ENCODE measurements at places on chromosomes 2 and 18.

DNA sequence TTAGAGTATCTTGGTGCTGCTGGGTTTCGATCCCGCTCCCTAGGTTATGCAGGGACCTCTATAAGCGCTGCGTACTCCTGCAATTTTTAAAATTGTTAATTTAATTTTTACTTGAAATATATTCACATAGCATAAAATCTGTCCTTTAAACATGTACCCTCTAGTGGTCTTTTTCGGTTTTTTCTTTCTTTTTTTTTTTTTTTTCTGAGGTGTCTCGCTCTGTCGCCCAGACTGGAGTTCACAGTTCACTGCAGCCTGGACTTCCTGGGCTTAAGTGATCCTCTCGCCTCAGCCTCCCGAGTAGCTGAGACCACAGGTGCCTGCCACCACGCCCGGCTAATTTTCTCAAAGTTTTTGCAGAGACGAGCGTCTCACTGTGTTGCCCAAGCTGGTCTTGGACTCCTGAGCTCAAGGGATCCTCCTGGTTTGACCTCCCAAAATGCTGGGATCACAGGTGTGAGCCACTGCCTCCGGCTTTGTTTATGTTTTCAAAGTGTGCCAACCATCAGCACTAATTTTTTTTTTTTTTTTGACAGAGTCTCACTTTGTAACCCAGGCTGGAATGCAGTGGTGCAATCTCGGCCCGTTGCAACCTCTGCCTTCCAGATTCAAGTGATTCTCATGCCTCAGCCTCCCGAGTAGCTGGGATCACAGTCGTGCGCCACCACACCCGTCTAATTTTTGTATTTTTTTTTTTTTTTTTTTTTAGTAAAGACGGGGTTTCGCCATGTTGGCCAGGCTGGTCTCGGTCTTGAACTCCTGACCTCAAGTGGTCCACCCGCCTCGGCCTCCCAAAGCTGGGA lies 585 bp upstream of the MOB1A start:
- no peak for DNase-seq

- DNase-seq, result no peak
These were observed 148.5 kb downstream of the LNPK start for GRCh38 chr2:175853616-175853890.

- no peak for DNase-seq
These were observed 18.9 kb upstream of the ELOA2 start for GRCh38 chr18:47054369-47054768.

- peak; percentile 33 for DNase-seq
These were observed 75.4 kb downstream of the DYSF start for GRCh38 chr2:71528749-71529148.

- no peak for DNase-seq
These were observed 60.9 kb upstream of the IL1R2 start for GRCh38 chr2:101930847-101931246.

- no peak for DNase-seq
These were observed 3.1 kb downstream of the SP3 start for GRCh38 chr2:173962031-173962430.

DNA sequence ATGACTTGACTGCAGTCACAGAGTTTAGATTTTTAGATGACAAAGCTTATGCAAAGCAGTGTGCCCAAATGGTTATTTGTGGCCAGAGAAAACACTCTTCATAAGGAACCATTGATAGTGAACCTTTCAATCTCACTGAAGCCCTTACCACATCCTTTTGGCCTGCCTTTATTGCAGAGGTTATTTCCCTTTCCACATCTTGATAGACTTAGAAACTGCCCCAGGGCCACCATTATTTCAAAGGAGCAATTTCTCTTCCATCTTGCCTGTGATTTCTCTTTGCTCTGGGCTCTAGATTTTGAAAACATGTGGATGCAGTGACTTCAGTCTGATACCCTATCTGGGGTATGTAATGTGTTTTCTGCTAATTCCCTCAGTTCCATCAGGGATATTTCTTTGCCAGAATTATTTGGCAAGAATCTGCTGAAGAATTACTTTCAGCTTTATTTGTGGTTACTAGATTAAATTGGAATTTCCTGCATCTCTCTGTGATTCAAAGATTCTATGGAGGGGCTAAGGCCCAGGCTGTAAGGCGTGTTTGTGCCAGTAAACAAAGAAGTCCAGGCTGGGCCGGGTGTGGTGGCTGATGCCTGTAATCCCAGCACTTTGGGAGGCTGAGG lies 51.0 kb downstream of the MOGAT1 start:
- DNase-seq, result no peak

GRCh38 chr18:63318889-63319382 lies 633 bp downstream of the BCL2 start:
- DNase-seq, result no peak

DNA sequence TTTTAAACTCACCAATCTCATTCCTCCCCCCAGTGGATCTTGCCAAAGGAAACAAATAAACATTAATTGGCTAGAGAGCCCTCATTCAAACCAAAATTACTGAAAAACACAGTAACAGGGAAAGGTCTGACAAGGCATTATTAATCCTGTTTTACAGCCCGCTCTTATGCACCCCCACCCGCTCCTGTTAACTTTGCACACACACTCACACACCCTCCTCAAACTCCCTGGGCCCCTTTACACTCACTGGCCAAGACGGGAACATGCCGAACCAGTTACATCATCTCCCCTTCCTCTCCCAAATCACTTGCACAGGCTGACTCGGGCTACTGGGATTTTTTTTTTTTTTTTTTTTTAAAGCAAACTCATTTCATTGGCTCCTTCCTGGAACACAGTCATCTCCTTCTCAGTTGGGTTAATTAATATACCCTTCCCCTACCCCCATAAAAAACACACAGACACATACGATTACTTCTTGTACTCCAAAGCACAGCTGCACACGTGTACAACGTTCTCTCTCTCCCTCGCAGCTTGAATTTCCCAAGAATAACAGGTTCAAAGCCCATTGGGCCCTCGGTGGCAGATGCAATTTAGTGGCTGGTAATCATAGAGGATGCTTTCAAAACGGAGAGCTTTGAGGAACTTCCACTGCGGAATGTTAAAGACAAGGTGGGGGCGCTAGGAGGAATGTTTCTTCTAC lies 31.8 kb downstream of the KLF7 start:
- no peak for DNase-seq

GRCh38 chr18:35694808-35695207 lies 113.3 kb downstream of the GALNT1 start:
- DNase-seq, result no peak

GRCh38 chr18:55354795-55355194 lies 233.2 kb downstream of the TCF4 start:
- no peak for DNase-seq

DNA sequence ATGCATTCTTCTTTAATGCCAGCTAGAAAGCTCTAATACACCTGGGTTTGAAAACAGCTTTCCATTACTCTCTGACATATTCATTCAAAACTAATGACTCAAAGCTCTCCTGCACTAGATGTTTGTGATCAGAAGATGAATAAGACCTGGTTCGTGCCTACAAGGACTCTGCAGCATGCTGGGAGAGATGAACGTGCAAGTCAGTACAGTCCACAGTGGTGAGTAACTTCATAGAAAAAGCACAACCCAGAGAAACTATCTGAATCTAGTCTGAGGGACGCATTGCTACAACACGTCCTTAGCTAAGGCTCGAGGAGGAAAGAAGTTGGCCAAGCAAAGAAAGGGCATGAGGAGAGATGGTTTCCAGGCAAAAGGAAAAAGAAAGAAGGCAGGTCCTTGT lies 234.3 kb downstream of the OSR1 start:
- no peak for DNase-seq

DNA sequence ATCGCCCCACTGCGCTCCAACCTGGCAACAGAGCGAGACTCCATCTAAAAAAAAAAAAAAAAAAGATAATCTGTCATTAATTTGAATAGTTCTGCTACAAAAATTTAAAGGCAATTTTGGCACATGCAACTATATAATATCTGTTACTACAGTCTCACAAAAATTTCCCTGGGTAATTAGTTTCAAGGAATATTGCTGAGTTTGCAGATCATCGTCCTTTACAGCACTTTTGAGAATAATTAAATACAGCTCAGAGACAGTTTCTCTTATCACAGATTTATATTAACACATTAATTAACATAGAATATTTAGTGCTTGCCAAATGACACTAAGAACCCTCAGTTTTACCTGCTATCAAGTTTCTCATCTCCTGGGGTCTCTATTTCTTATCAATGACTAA lies 540.4 kb upstream of the ZNF804A start:
- no peak for DNase-seq

DNA sequence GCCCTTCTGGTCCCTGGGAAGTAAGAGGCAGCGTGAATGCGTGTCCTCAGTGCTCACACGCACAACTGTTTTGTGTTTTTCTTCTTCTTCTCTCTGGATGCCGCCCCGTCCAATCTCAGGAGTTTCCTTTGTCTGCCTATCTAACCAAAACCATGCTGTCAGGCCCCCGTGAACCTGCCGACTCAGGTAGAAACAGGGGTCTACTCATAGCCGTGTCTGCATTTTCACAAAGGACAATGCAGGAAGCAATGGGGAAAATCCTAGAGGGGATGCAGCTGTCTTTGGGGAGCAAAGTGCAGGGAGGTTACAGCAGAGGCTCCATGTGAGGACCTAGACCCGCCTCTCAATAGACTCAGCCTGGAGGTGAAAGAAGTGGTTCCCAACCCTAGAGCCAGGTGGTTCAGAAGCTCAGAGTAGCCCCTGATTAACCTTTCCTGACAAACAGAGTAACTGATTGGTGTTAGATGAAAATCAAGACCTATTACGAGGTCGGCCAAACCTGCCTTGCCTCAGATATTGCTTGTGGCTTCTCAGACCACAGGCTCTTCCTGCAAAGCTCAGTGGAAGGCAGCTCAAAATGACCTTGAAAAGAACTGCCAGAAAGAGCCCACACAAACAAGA lies 49.3 kb downstream of the CD226 start:
- DNase-seq, result no peak

DNA sequence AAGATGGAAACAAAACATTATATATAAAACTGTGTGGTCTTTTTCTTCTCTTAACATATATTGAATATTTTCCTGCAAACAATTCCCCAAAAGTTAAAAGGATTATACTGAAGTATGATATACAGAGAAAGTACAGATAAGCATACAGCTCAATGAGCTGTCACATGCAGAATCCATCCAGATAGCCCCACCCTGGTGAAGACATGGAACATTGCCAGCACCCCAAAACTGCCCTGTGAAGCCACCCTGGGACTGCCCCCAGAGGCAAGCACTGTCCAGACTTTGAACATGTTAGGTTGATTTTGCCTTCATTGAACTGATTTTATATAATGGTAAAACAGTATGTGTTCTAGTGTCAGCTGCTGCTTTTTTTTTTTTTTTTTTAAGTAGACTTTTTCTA lies 112.3 kb upstream of the IL1R2 start:
- DNase-seq, result no peak

DNA sequence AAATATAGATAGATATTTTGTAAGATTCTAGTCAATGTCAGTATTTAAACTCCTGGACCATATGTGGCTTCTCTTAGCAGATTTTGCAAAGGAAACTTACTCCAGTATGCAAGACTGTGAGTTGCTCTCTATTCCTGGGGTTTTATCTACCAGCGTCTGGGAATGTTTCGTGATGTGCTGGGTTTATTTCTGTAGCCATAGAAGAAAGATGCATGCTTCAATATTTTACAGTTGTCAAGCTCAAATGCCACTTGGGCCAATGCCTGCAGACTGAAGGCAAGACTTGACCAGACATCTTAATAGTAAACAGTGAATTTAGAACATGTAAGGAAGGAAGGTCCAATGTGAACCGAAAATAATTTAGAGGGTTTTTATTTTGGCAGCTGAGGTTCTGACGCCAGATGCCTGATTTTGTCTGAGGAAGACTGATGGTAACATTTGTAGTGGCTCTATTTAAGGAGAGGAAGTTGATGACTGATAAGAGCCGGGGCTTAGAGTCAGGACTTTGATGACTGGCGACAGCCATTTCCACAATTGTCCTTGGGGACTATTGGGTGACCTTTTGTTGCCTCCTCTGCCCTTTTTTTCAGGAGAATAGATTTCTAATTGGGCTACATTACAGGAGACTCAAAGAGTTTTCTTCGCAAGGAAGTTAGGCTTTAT lies 154.3 kb downstream of the RAPGEF4 start:
- no peak for DNase-seq

GRCh38 chr18:27473318-27473717 lies 288.2 kb upstream of the CHST9 start:
- DNase-seq, result no peak

DNA sequence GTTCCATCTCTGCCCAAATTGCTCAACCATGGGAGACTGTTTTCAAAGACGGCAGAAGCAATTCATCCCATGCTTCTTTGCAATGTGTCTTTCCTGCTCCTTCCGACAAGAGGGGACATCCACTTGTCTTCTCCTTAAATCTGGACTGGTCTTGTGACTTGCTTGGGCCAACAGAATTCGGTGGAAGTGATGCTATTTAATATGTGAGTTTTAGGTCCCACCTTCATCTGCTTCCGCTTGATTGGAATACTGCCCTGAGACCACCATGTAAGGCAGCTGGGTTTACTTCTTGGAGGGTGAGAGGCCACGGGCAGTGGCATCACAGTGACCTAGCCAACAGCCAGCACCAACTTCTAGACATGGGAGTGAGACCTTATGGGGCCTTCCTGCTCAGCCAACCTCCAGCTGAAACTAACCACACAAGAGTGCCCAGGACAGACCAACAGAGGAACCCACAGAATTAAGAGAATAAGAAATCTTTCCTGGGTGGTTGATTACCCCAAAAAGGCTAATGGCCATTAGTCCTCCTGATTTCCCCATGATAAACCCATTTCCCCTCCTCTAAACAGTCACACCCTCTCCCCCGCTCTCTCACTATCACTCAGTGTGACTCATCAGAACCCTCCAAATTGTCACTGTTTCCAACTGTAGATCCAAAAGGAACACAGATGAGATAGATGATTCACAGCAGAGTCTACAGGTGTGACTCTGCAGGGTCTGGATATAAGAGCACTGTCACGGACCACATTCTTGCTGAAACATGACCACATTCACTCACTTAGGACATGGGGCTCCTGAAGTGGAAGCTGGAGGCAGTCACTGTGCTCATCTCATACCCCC lies 16.2 kb upstream of the RHOB start:
- peak; percentile 8 for DNase-seq

DNA sequence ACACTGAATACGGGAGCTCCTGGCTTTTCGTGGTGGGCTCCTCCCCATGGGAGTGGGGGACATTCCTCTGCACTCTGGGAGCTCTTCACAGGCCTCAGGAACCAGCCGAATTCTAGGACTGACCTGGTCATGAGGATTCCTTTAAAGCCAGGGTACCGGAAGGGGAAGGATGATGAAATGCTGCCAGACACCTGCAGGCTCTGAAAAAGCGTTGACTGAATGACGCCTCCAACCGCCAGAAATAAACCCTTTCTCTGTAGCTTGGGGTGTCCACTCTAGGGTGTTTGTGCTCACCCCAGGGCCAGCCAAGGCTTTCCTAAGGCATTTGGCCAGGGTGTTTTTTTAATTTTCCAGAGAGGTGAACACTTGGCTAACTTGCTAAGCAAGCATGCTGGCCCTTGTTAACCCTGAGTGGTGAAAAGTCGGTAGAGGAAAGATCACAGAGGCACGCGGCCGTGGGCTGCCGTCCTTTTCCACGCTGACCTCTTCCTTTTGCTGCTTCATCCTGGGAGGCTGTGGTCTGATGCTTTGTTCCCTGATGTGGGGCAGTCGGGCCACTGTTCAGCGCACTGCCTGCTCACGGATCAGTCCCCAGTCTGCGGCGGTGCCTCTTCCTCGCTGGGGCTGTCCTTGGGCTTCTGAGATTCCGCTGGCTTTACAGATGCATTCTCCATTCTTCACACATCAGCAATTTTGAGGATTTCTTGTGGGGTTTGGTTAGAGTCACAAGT lies 32.0 kb downstream of the IMPA2 start:
- DNase-seq, result no peak

- DNase-seq, result peak; percentile 77
These were observed 407.5 kb downstream of the RNF144A start for GRCh38 chr2:7324706-7325105.

GRCh38 chr2:86368161-86368824 lies 30.9 kb upstream of the REEP1 start:
- DNase-seq, result peak; percentile 86

All from endodermal cell (in vitro differentiated cells).